ENCODE measurements at places on chromosomes 4 and X.

DNA sequence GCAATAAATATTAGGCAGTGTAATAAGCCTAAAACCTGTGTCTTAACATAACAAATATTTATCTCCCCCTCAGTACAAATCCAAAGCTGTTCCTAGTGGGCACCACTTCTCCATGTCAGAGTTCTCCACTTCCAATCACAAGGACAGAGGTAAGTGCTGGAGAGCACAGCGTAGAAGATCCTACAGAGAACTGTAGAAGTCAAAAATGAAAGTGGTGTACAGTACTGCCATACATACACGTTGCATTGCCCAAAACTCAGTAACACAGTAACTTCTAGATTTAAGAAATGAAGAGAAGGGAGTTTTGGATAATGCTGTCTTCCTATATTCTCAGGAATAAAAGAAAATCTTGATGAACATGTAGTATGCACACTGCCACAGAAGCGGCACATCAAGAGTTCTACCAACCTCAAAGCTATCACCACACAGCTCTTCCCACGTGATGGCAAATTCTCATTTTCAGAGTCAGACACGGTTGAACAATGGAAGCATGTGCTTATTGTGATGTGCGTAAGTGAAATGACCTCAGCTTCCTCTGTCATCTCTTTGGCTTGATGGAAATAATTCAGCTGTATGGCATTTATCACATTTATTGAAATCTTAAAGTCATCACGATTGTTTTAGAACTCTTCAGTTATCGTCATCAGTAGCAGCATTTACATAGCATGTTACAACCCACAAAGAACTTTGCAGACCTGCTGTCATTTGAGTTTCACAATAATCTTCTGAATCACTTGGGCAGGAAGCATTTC is 27.1 kb upstream of the SPANXN4 start:
- ATAC-seq = no peak

DNA sequence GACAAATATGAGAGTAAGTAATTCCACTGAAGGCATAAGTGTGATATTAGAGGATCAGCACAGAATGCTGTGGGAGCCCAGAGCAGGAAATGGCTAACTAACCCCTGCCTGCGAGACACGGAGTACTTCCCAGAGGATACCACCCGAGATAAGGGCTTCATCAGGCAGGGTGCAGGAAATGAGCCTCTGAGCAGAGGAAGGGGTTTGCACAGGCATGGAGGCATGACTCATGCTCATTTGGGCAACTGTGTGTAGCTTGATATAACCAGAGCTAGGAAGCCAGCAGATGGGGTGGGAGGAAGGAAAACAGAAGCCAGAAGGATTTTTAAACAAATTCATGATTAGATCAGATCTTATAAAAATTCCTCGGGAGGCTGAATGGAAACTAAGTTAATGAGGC is 70.0 kb upstream of the TSPAN5 start:
- peak; percentile 90 for ATAC-seq

GRCh38 chrX:55702671-55703070 is 14.9 kb upstream of the RRAGB start:
- ATAC-seq = no peak

- no peak for ATAC-seq
Observed at GRCh38 chr4:110175634-110176033, 22.8 kb downstream of the ELOVL6 start.

DNA sequence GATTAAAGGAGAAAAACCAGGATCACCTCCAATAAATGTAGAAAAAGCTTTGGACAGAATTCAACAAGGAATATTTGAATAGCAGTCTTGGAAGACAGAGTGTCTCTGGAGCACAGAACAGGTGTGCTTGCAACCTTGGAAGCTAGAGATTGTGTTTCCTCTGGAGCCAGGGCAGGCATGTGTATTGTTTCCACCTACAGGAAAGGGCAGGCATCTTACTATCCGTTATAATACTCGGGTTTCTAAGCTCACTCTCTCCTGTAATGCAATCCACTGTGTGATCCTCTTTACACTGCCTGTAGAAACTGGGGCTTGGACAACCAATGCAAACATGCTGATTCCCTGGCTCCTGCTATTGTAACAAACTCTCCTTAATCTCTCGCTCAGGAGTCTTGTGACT is 14.4 kb downstream of the CCDC110 start:
- ATAC-seq = peak; percentile 43

DNA sequence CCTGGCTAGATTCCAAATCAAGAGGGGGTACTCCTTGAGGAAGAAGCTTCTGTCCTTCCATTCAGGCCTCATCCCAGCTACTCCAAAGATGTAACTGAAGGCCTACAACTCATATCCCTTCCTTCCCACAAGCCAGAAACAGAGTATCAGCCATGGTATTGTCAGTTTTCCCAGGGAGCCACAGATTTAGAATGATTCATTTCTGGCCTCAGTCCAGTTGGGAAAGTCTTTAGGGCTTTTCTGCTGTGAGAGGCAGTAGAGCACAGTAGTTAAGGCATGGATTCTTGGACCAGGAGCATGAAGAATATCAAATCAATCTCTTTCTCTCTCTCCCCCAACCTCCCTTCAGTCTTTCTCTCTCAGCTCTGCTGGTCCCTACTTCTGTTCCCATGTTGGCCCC is 505.0 kb downstream of the BCOR start:
- ATAC-seq = no peak

- no peak for ATAC-seq
Observed at GRCh38 chr4:115159141-115159540, 45.7 kb upstream of the NDST4 start.

DNA sequence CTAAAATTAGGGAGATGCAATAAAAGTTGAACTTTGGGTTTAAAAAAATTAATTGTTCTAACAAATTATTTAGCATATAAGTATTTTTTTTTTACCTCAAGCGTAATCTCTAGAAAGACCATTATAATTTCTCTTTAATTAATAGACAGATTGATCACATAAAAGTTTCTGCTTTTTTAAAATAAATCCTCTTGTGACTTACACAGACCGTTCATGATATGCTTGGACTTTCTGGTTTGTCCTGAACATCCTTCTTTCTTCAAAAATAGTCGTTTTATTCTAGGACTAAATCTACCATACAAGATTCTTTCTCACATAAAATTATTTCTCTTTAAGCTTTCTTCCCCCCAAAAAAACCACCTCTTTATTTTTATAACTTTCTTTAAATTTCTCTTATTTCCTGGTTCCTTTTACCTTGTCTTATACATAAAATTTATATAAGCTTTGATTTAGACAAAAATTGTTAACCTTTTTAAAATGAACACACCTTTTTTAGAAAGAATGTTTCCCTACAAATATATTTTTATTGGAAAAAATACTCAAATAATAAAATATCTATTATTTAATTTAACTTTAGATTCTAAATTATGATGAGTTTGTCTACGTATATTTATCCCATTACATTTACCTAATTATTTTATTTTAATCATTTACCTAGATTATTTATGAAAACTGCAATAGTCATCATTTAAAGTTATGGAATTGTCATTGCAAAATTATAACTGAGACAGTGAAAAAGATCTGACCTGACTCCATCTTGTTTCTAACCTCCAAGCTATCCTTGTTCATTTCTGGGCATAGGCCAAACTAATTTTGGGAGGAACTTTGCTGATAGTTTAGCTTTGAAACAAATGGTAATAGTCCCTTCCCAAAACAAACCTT is 37.6 kb downstream of the PGRMC2 start:
- ATAC-seq = no peak

GRCh38 chr4:110467400-110467799 is 8.6 kb upstream of the ENPEP start:
- ATAC-seq = no peak

GRCh38 chr4:122393276-122393675 is 14.5 kb downstream of the ADAD1 start:
- no peak for ATAC-seq

DNA sequence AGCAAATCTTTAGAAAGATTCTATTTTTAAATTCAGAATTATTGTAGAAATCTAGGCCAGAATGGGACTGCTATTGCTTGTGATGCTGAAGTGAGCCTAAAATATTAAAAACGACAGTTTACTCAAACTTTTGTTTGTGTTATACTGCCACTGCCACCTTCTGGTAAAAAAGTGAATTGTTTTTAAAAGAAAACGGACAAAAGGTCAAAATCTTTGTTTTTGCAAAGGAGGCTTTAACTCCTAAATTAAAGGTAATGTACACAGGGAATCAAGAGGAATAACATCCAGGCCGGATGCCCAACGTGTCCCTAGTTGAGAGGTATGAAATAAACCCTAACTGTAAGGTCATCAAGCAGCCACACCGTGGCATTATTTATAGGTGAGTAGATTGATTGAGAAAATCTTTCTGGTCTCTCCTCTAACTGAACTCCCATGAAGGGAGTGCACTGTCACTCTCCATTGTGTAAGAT is 338.3 kb upstream of the GALNT7 start:
- no peak for ATAC-seq

DNA sequence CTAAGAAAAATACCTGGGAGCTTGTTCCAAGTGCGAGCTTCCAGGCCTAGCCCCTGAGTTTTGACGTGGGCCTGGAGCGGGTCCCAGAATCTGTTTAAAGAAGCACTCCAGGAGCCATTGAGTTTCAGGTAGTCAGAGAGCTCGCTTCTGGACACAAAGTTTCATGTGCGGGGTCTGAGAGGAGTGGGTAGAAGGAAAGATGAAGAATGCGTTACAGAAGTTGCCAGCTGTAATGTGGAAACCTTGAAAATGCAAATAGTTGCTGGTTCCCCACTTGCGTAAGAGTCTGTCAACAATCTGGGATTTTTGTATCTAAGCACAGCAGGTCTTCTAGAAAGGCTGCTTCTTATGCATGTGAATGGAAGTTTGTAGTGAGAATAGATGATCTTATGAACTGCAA is 77.5 kb upstream of the CLCN4 start:
- no peak for ATAC-seq
